COLO829 (cell line): ENCODE measurements at places on chromosomes 2 and 18.

DNA sequence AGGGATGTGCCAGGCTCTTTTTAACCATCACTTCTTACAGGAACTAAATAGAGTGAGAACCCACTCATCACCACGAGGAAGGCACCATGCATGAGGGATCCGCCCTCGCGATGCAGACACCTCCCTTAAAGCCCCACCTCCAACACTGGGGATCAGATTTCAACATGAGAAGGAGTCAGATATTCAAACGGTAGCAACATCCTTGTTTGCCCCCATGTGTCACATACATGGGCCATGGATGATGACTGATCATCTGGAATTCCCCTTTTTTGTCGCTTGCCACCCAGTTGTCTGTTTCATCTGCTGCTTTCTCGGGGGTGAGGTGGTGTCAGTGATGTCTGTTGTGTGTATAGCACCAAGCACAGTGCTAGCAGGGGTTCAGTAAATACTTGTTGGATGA, 57.9 kb downstream of the NCK2 start:
- no peak for DNase-seq

DNA sequence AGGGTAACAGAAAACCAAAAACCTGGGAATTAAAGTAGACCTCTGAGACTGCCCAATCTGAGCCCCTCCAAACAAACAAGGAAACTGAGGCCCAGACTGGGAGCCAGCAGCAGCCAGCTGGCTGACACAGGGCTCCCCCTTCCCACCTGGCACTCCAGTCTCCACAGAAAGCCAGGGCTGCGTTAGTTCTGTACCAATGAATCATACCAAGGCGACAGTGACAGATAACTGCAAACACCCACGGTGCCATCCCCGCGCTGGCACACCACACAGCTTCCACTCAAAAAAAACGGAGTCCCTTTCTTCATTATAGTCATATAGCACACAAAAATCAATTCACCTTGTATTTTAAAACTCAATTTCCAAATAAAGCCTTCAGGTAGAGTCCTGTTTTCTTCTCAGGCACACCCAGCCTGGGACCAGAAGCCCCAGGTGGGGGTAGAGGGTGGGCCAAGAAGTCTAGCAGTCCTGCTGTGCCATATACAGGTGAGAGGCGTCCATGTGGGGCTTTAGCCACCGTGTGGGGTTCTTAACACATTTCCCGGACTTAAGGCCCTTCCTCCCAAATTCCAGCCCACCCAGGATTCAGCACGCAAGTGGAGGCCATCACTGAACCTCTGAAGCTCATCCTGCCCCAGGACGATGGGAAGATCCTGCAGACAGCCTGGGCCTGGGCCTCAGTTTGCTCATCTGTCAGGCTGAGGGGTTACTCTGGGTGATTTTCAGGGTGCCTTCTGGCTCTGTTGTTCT, 1.2 kb downstream of the PER2 start:
- DNase-seq = no peak

GRCh38 chr2:13005761-13006335, 289.1 kb downstream of the TRIB2 start:
- no peak for DNase-seq

GRCh38 chr2:41319437-41319836, 728.4 kb upstream of the PKDCC start:
- no peak for DNase-seq

GRCh38 chr2:121155502-121156056, 129.4 kb downstream of the TFCP2L1 start:
- DNase-seq = no peak

- DNase-seq = no peak
These were observed 494.4 kb downstream of the SOX11 start for GRCh38 chr2:6186332-6187151.

GRCh38 chr2:20361893-20362292, 11.2 kb upstream of the PUM2 start:
- no peak for DNase-seq

DNA sequence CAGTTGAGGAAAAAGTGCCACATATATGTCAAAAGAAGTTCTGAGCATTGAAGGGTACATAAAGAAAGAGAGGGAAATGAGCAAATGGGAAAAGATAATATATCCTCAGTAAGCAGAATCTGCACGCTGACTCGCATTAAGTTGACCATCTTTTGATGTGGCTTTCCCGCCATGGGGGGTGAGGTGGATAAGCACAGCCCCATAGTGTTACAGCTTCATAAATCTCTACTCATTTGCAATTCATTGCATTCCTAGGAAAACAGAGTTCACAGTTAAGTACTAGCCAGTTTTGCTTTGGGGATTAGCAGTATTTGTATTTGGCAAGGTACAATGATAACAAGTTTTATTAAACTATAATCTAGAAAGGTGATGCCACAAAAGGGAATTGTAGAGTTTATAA, 814.2 kb downstream of the LRP1B start:
- no peak for DNase-seq

GRCh38 chr2:216399621-216400020, 12.7 kb upstream of the SMARCAL1 start:
- no peak for DNase-seq

DNA sequence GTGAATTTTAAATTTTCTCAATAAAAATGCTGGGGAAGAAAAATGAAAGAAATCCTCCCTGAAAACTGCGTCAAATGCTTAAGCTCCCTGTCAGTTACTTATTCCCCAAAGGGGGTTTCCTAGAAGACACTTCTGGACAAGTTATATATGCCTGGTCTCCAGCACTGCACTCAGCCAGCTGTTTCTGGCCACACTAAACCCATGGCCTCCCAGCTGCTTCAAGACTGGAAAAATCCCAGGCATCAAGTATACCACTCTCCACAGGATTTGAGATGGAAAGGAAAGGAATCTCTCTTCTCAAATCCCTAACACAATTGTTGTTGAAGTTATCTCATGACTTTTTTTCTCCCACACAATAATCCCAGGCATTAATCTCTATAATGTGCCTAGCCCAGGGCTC, 245.7 kb downstream of the NBAS start:
- DNase-seq = no peak

GRCh38 chr2:126655500-126656430, at the start of gene GYPC:
GYPC (plus strand) TSS chr2:126656158; CDS start chr2:126656264, 106 bp downstream.
- DNase-seq = peak; percentile 58

DNA sequence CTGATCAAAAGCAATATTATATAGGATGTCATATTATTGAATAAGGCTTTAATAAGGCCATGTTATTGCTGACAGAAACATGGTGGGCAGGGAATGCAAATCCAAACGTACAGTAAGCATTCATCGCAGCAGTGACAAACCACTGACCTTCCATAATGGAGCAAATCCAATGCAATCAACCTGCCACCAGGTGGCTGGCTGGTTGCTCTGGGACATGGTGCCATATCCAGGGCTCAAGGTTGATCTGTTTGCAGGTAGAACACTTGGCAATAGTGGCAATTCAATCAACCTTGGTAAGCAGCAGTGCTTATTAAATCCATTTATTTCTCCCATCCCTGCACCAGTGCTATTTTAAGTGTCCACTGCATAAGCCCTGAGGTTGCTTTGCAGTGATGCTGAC, 75.4 kb downstream of the CERKL start:
- no peak for DNase-seq

DNA sequence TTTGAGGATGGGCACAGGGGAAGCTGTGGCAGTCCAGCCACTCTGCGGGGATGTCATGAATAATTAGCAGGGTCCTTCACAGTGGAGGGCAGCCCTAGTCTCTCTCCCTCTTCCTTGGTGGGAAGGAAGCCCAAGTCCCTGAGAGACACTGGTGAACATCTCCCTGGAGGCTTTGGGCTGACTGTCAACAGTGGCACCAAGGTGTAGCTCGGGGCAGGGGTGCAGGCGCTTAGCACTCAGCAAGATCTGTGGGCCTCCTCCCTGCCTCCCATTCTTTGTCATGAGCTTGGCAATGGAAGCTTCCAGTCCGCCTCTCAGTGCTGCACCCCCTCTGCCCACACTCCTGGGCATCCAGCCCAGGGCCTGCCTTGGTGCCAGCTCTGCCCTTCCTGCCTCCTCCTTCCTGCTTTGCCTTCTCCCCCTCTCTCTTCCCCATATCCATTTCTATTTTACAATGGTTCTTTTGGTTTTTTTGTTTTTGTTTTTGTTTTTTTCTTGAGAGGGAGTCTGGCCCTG, 59.4 kb downstream of the STEAP3 start:
- no peak for DNase-seq

GRCh38 chr2:126657148-126657635, 1.2 kb downstream of the GYPC start:
- DNase-seq = no peak

GRCh38 chr2:54000524-54000923, 29.7 kb upstream of the PSME4 start:
- DNase-seq = no peak

GRCh38 chr2:233411162-233411561, 56.9 kb downstream of the DGKD start:
- DNase-seq = no peak

DNA sequence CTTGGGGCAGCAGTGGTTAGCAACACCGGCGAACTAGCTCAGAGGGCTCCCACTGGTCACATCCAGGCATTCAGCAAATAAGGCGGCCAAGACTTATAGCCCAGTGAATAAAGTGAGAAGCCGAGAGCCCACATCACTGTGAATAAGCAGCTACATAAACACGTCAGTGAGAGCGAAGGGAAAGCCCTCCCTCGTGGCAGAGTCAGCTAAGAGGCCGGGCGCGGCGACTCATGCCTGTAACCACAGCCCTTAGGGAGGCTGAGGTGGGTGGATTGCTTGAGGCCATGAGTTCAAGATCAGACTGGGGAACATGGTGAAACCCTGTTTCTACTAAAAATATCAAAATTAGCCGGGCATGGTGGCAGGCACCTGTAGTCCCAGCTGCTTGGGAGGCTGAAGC, 5.2 kb downstream of the D2HGDH start:
- DNase-seq = no peak

GRCh38 chr2:236702657-236703372, 133.2 kb downstream of the ACKR3 start:
- DNase-seq = no peak

DNA sequence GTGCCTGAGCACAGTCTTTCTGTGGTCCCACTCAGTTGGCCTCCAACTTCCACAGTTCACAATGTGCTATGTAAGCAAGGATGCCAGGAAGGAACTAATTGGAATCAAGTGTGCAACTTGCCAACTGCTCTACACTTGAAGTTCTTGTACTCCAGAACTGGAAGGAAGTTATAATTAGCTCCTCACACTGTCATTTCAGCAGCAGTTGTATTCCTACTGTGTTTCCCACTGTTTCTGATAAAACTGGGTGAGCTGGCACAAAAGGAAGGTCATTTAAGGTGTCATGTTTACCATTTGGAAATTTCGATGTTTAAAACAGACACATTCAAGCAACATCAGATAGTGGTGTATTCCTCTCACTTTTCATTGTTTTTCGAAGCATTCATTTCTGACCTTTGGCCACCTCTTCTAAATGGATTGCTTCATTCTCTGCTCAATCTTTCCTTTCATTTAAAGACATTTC, 84.2 kb downstream of the ANTXR1 start:
- no peak for DNase-seq

GRCh38 chr2:145284551-145284950, 764.6 kb upstream of the ZEB2 start:
- no peak for DNase-seq

- DNase-seq = no peak
These were observed 271.8 kb downstream of the MBD2 start for GRCh38 chr18:53952700-53953099.

GRCh38 chr2:232873292-232873908, 3.3 kb downstream of the SNORC start:
- DNase-seq = no peak

- DNase-seq = no peak
These were observed 1207.8 kb upstream of the FAM98A start for GRCh38 chr2:34806891-34807290.

DNA sequence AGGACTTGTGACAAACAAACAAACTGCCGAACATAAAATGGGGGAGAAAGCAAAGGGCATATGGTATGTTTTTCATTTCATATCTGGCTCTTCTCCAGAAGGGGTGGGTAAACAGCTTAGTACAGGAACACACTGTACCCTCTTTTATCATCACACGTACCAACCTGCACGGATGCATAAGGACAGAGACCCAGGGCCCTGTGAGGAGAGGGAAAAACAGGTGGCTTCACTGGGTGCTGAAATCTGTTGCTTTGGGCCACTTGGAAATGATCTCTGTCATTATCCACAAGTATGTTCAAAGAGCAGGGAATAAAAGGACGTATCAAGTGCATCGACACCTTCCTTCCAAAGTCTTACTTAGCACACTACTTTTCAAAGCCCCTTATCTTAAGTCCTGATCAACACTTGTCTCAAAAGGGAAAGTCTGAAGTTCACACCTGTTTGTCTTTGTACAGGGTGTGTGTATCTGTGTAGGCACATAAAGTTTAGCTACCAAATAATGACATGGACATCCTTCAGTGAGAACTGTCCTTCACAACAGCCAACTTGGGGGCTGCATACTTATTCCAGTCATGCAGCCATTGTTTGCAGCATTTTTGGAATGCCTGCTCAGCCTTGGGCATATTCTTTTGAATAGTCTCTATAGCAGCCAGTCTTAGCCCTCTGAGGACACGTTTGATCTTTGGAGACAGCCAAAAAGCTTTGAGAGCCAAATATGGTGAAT, 60.6 kb downstream of the IRS1 start:
- no peak for DNase-seq

GRCh38 chr2:25082002-25082622, 40.2 kb downstream of the EFR3B start:
- DNase-seq = no peak

DNA sequence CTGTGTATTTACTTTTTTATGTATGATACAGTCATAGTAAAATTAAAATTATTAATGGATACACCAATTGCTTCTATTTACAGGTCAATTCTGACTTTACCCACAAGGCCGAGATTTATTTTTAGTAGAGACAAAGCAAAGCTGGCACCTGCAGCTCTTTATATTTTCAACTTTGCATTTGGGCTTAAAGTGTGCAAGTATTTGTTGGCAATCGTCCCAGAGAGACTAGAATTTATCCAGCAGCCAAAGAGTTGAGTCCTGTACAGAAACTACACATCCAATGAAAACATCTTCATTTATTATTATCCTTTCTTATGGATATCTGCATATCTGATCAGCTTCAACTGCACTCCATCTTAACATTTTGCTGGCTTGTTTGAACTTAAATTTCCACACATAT, 485.6 kb downstream of the SOX11 start:
- no peak for DNase-seq

- DNase-seq = no peak
These were observed 10.2 kb downstream of the GPAT2 start for GRCh38 chr2:96024336-96025193.

- no peak for DNase-seq
These were observed 186.1 kb upstream of the SALL3 start for GRCh38 chr18:78793313-78794070.

DNA sequence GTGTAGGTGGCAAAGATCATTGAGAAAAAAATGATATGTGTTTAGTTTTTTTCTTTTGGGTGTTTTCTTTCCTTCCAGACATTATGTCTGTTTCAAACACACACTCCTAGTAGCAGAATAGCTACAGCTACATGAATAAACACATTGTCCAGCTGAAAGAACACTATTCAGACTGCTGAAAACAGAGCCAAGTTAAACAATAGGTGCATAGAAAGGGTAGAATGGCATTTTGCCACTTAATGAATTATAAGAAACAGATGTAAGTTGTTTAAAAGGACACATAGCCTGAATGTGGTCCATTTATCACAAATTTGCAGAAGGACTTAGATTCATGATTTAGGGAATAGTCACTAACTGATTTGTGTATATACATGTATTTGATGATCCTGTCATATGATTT, 20.1 kb downstream of the CTLA4 start:
- DNase-seq = peak; percentile 84
